ENCODE measurements at places on chromosomes 2 and 18.

GRCh38 chr2:212109792-212110680, 428.6 kb downstream of the ERBB4 start:
- DNase-seq: no peak

DNA sequence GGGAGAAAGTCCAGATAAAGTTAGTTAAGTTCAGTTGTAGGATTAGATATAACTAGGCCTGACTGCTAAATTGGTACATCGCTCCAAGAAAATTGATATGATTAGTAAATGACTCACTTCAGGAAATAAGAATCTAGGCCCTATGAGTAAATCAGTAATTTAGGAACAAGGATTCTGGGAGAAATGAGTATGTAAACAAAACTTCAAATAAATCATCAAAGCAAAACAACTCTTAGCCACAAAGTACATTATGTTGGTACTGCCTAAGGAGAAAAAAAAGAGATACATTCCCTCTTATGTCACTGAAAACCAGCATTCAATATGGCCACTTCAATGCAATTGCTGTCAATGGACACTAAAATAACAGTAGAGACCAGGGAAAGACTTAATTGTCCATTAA, 529.1 kb downstream of the ZNF804A start:
- DNase-seq: peak; percentile 64

DNA sequence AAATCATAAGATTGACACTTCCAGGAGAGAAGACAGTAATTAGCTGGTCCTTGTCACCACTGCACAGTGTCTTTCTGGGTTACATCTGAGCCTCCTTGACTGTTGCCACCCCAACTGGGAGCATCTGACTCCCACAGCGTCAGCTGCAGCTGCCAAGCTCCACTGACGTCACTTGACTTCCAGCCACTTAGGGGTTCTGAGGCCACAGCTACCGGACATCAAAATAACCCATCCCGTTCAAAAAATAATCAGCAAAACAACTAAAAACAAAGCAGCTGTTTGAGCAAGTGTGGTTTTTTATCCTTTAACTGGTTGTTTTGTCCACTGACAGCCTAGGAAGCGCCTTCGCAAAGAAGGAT, 206.5 kb upstream of the AGAP1 start:
- peak; percentile 60 for DNase-seq

GRCh38 chr2:63539416-63540162, 48.7 kb downstream of the WDPCP start:
- DNase-seq: peak; percentile 7

DNA sequence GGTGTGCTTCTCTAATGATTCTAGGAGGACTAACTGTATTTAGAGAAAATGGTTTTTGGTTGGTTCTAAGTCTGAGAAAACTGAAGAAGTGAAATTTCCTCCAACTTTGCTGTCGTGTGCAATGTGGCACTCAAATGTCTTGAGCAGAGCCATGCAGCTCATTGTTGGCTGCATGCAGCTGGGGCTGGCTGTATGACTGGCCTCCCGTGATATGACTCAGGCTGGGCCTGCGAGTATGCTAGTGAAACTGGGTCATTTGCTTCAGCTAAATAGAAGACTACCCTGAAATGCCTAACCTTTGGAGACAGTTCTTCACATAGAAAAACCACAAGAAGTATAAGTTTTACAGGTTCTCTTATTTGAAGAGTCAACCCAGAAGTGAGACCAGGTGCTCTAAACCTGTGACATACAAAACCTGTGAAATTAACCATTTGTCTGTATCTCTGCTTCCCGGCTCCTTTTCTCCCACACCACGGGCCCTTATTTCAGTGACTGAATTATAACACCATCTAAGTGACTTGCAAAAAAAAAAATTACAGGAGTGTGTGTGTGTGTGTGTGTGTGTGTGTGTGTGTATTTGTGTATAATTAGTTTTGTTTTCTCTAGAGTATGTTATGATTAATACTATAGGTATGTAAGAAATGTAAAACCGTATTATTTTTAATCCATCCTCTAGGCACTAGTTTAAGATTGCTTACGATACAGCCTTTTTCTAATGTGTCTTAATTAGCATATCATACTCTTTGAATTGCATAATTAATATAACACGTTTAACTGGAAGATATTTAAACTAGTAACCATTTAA, 15.9 kb downstream of the POLI start:
- peak; percentile 72 for DNase-seq

- peak; percentile 45 for DNase-seq
Observed at GRCh38 chr2:230411570-230412370, 4.2 kb upstream of the SP100 start.

DNA sequence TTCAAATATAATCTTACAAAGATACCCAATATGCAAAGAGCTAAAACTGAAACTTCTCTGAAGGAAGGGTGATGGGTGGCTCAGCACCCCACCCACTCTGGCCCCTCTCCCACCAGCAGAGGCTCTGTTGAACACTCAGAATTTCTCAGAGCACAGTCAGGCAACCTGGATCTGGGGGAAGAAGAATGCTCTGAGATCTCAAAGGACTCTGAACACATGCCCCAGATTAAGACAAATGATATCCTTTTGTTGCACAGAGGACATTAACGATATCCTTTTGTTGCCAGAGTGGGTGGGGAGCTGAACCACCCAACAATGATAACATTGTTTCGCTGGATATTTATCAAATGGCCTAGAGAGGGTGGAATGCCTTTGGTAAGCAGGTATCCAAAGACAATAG, 104.8 kb downstream of the LBH start:
- DNase-seq: no peak

DNA sequence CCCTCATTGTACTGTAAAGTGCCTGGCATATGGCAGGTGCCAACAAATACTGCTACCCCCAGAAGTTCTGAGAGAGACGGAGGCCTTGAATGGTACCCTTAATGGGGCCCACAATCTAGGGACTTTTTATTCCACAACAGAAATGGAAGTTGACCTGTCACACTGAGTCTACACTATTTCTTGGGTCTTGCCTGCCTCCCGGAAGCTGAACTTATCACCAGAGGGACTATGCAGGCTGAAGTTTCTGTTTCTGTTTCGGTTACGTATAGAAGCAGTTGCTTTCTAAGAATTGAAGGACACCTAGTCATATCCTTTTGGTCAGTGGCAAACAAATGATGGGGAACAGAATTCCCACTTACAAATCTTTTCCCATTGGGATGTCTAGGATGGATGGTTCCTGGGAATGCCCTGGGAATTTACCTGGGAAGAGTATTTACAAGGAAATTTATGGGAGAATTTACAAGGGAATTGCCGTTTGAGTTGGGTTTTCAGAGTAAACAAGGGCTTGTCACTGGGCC, 74.2 kb downstream of the HS1BP3 start:
- no peak for DNase-seq

DNA sequence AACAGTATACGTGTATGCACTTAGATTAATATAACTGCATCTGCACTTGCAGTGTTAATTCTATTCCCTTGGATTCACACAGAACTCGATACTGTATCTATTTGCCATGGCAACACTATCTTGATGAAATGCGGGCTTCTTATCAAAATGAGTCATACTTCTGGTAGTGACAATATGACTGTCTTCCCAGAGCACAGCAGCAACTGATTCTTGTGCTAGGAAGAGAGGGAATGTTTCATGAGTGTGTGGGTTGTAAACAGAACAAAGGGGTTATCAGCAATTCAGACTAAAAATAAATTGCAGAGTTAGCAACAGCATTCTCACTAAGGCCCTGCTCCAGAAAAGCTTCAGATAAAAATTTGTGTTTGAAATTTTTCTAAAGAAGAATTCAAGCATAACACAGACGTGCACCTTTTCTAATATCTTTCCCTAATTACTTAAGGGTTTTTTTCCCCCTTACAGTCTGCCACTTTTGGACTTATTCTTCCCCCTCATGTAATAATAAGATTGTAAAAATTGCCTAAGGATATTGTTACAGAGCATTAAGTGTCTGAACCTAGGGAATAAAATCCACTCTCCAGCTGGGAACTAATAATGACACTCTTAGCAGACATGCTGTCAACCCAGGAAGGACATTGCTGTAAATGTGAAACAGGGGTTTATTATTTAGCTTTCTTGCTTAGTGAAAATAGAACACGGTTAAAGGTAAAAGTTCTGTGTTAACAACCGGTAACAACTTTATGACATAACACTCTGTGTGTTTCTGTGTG, 99.9 kb upstream of the SLC38A11 start:
- no peak for DNase-seq

DNA sequence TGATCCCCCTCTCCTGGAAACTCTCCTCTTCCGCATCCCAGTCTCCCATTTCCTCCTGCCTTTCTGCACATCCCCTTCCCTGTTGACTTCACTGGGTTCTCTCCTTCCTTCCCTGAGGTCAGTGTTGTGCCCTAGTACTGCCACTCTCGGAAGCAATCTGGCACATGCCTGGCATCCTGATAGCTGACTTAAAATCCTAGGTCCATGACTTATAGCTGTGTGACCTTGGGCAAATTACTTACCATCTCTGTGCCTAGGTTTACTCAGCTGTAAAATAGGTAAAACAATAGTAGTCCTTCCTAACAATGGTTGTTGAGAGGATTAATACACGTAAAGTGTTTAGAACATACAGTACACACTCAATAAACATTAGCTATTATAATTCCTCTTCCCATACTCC, 9.3 kb downstream of the EVA1A start:
- DNase-seq: no peak

DNA sequence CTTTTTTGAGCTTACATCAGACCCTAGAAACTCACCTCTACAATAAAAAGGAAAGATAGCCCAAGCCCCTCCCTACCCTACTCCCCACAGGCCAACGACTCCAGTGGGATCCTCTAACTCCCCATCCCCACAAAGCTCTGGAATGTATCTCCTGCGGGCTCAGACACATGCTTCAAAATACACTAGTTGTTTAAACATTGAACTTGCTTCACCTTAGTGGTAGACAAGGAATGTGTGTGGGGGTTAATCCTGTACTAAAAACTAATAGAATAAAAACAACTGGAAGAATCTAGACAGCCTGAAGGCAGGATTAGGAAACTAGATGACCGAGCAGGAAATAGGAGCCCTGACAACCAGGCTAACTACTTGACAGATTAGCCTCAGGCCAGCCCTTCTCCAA, 211.5 kb downstream of the SUCLG1 start:
- DNase-seq: no peak
